IMR-90 (cell line): ENCODE measurements at places on chromosomes 7 and 10. TPM values are rescaled to one million over a fixed set of nuclear protein-coding genes. Genes with fewer than 3 reads are reported as not detected.

GRCh38 chr10:44294726-44295412 is 90.0 kb downstream of the CXCL12 start:
- no peak for DNase-seq
- H3K27me3 ChIP-seq: no peaks in the 10 kb centered on the region
- peak overlapping the region; percentile 86; the same call in 1 of the 2 replicates for H3K27ac ChIP-seq

GRCh38 chr7:5450549-5451327 is 27.1 kb upstream of the TNRC18 start:
- no peak overlapping the region for H3K27ac ChIP-seq
- H3K4me1 ChIP-seq: peaks cover 1% of the 10 kb centered on the region; the same call in 1 of the 2 replicates
- no peaks in the 10 kb centered on the region for H3K36me3 ChIP-seq
- peak; percentile 34 for DNase-seq
- H3K27me3 ChIP-seq: no peaks in the 10 kb centered on the region

- no peak overlapping the region for H3K27ac ChIP-seq
- H3K4me3 ChIP-seq: no peak overlapping the region
- peak; percentile 28 for DNase-seq
- H3K4me1 ChIP-seq: peaks cover 6% of the 10 kb centered on the region; the same call in 1 of the 2 replicates
- H3K27me3 ChIP-seq: no peaks in the 10 kb centered on the region
Measured at GRCh38 chr10:72567421-72567820, 58.5 kb downstream of the MICU1 start.

- no peaks in the 10 kb centered on the region for H3K4me1 ChIP-seq
- no peak overlapping the region; the same call in 1 of the 2 replicates for H3K27ac ChIP-seq
- peak; percentile 39 for DNase-seq
- no peaks in the 10 kb centered on the region for H3K27me3 ChIP-seq
- H3K36me3 ChIP-seq: no peaks in the 10 kb centered on the region
Measured at GRCh38 chr10:31083765-31084184, 52.1 kb upstream of the ZNF438 start.

DNA sequence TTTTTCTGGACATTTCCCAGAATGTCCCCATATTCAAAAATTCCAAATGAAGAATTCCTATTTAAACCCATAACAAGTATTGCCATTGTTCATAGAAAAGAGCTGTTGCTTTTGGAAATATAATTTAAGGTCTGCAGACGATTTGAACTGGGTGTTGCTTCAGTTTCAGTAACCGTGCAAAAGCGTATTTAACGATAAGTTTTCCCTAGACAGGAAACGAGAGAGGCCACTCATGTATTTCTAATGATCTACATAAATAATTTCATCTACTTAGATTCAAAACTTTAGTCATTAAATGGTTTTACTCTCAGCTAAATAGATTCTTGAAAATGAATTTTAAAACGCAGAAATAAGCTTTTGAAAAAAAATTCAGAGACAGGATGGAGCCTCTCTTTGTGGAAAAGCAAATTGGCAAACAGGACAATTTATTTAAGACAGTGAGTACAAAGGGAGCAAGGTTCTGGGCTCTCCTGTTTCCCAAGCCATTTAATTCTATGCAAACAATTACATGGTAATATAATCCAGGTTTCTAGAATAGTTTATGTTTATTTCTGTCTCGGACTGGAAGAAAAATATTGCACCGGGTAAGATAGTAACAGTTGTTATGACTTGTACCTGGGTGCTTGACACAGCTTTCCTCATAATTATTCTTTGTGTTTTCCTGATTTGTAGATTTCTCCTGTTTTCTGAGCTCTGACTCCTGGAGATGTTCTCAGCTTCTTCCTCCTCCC is 263.0 kb downstream of the BAMBI start:
- no peak overlapping the region for H3K27ac ChIP-seq
- peaks cover 4% of the 10 kb centered on the region for H3K27me3 ChIP-seq
- no peaks in the 10 kb centered on the region for H3K36me3 ChIP-seq
- peaks cover 6% of the 10 kb centered on the region; the same call in 1 of the 2 replicates for H3K4me1 ChIP-seq
- no peak overlapping the region for H3K4me3 ChIP-seq
- no peak for DNase-seq

DNA sequence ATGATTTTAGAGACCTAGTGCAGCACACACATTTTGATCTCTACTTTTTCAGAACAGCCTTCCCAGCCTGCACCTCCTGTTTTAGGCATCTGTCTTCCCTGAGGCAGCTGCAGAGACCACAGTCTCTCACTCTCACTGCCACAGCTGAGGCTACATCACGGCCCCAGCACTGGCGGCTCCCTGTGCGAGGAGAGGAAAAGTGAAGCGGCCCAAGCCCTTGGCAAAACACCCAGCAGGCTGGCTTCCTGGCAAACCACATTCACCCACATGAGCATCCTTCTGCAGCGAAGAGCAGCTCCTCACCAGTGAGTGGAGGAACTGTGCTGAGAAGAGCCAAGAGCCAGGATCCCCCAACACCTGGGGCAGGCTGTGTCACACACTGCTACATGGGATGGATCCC is 14.0 kb downstream of the HUS1 start:
- H3K4me3 ChIP-seq: no peak overlapping the region
- H3K36me3 ChIP-seq: peaks cover 50% of the 10 kb centered on the region
- H3K27me3 ChIP-seq: no peaks in the 10 kb centered on the region
- peaks cover 3% of the 10 kb centered on the region; the same call in 1 of the 2 replicates for H3K4me1 ChIP-seq

DNA sequence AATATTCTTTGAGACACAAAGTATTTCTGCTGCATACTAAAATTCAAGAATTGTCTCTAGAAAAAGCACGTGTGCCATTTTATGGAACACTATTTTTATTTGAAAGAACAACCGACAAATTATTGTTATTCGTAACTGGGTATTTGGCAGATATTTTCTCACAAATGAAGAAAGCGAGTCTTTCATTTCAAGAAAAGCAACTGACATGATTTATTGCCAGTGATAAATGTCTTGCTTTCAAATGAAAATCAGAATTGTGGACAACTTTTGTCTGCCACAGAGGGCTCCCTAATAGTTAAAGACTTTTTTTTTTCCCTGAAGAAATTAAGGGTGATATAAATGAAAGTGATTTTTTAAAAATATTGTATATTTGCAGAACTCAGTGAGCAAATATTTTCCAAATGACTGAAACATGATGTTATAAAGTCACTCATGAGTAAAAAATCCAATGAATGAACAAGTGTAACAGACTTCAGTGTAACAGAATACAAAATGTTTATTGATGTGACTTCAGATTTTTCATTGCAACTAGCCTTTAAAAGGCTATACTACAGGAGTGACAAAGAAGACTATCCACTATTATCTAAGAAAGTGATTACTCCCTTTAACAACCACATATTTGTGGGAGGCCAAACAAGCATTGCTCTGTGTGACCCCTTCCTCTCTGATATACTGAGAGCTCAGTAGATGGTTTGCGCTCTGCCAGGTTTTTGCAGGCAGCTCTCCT is 49.0 kb upstream of the SEMA3E start:
- H3K36me3 ChIP-seq: no peaks in the 10 kb centered on the region
- no peak overlapping the region for H3K27ac ChIP-seq
- H3K27me3 ChIP-seq: no peaks in the 10 kb centered on the region
- no peaks in the 10 kb centered on the region for H3K4me1 ChIP-seq
- DNase-seq: peak; percentile 2
- no peak overlapping the region for H3K4me3 ChIP-seq

DNA sequence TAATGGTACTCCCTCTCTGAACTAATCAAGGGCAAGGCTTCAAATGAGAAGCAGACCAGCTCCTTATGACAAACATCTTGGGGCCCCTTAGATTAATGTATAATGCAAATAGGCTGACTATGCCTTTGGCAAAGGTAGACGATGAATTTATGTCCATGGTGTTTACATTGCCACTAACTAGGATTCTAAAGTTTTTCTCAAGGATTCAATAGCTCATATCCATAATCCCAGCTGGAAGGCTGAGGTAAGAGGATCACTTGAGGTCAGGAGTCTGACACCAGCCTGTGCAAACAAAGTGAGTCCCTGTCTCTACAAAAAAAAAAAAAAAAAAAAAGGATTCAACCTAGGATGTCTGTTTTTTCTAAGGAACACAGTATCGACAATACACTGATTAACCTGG is 96.5 kb downstream of the ORC5 start:
- DNase-seq: no peak
- no peak overlapping the region for H3K27ac ChIP-seq
- no peaks in the 10 kb centered on the region for H3K4me1 ChIP-seq
- H3K4me3 ChIP-seq: no peak overlapping the region

DNA sequence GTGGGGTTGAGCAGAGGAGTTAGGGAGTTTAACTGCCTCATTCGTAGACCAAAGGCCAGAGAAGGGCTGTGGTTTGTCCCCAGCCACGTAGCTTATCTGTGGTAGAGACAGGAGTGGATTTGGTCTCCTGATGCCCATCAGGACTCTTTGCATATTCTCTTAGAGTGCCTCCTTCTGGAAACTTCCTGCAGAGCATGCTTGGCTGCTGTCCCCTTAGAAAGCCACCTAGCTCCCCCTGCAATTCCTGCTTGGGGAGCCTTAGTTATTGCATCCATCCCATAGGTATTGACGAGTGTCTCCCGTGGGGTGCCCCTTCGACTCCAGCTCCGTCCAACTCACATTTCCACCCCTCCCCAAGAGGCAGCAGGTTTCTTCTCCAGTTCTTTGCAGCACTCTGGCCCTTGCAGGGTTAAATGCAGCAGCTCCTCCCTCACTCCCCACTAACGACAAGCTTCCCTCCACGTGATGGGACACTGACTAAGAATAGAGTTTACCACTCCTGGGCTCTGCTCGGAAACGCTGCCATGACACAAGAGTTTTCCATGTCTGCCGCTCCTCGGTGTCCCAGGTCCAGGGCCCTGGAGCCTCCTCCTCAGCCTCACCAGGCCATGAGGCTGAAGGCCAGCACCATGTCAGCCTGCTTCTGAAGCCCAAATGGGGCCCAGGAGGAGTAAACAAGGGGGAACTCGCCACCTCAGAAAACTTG is 147.8 kb upstream of the UNC5B start:
- peaks cover 52% of the 10 kb centered on the region for H3K27me3 ChIP-seq
- H3K36me3 ChIP-seq: no peaks in the 10 kb centered on the region
- H3K4me3 ChIP-seq: no peak overlapping the region
- no peak overlapping the region for H3K27ac ChIP-seq
- DNase-seq: no peak
- no peaks in the 10 kb centered on the region for H3K4me1 ChIP-seq

DNA sequence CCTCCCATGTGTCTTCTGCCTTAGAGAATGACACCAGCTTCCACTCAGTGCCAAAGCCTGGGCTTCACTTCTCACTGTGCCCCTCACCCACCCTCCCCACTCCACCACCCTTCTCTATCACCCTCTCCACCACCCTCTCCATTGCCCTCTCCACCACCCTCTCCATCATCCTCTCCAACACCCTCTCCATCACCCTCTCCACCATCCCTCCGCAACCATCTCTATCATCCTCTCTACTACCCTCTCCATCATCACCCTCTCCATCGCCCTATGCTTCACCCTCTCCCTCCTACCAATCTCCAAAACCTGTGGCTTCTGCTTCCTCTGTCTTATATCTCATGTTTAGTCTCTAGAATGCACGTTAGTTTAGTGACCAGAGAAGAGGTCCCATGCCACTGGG is 91.0 kb upstream of the TMEM72 start:
- H3K27ac ChIP-seq: no peak overlapping the region
- no peaks in the 10 kb centered on the region for H3K36me3 ChIP-seq

- H3K36me3 ChIP-seq: no peaks in the 10 kb centered on the region
- H3K27ac ChIP-seq: no peak overlapping the region
- H3K4me1 ChIP-seq: no peaks in the 10 kb centered on the region
- no peaks in the 10 kb centered on the region for H3K27me3 ChIP-seq
- no peak overlapping the region for H3K4me3 ChIP-seq
Measured at GRCh38 chr10:90813594-90814365, 44.1 kb downstream of the HTR7 start.

- H3K27me3 ChIP-seq: no peaks in the 10 kb centered on the region
- no peaks in the 10 kb centered on the region for H3K4me1 ChIP-seq
- H3K4me3 ChIP-seq: no peak overlapping the region
- H3K36me3 ChIP-seq: no peaks in the 10 kb centered on the region
- no peak for DNase-seq
- no peak overlapping the region for H3K27ac ChIP-seq
Measured at GRCh38 chr10:116156819-116157218, 116.2 kb downstream of the GFRA1 start.

- H3K27ac ChIP-seq: no peak overlapping the region
- DNase-seq: no peak
Measured at GRCh38 chr7:46999866-47000265, 582.0 kb downstream of the TNS3 start.

DNA sequence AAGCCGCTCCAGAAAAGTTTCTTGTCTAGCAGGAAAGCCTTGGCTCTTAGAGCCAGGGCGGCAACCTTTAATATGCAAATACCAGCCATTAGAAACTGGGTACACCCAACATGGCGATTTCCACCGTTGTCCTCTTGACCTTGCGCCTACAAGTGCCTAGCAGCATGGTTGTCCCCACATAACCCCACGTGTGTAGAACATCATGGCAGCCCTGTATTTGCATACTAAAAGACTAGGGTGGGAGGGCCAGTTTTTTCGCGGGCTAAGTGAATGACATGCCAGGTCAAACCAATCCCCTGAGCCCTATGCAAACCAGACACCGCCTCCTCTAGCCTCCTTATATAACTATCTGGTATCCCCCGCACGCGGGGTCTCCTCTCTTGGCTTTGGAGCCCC is 58.4 kb upstream of the FZD8 start:
- H3K4me1 ChIP-seq: no peaks in the 10 kb centered on the region
- no peak for DNase-seq
- H3K36me3 ChIP-seq: no peaks in the 10 kb centered on the region
- no peak overlapping the region for H3K4me3 ChIP-seq

- no peaks in the 10 kb centered on the region for H3K27me3 ChIP-seq
- H3K4me1 ChIP-seq: peaks cover 2% of the 10 kb centered on the region; the same call in 1 of the 2 replicates
- H3K27ac ChIP-seq: no peak overlapping the region
Measured at GRCh38 chr7:35854311-35854710, 53.5 kb downstream of the SEPTIN7 start.

DNA sequence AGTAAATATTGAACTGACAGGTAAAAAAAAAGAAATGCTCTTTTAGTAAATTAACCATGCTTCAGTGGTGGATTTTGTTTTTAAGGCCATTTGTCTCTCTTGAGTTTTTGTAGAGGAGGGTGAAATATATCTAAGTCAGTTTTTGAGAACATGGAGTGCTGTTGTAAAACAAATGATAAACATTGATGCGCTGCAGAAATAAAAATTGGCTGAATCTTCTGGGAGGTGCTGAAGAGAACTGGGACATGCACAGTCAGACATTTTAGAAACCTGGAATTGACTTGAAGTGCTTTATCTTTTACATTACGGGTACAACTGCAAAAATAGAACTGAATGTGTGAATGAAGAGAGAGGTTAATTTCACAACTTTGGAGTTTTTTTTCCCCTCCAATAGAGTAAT is 203.0 kb upstream of the HDAC9 start:
- no peaks in the 10 kb centered on the region; the same call in none of the 2 replicates for H3K27me3 ChIP-seq
- H3K27ac ChIP-seq: no peak overlapping the region
- no peak overlapping the region for H3K4me3 ChIP-seq
- H3K36me3 ChIP-seq: no peaks in the 10 kb centered on the region

PVRIG gene
- polyA plus RNA-seq: not detected in 2 replicates

C10orf90 gene
- 0.05 TPM in 1 of 2 replicates, not detected in the other for polyA plus RNA-seq

ANXA8L1 gene
- polyA plus RNA-seq: 0.32 TPM in 2 replicates

FAM24B gene
- polyA plus RNA-seq: 3.4 and 4.3 TPM in 2 replicates

MAGI2 gene
- polyA plus RNA-seq: 2.3 and 2.5 TPM in 2 replicates

DOCK4 gene
- 4.2 and 4.4 TPM in 2 replicates for polyA plus RNA-seq

ST8SIA6 gene
- polyA plus RNA-seq: 0.10 and 0.17 TPM in 2 replicates
